ENCODE measurements at places on chromosomes 6 and 20.

- no peak for DNase-seq
These were observed 17.5 kb downstream of the SF3B5 start for GRCh38 chr6:144077871-144078270.

DNA sequence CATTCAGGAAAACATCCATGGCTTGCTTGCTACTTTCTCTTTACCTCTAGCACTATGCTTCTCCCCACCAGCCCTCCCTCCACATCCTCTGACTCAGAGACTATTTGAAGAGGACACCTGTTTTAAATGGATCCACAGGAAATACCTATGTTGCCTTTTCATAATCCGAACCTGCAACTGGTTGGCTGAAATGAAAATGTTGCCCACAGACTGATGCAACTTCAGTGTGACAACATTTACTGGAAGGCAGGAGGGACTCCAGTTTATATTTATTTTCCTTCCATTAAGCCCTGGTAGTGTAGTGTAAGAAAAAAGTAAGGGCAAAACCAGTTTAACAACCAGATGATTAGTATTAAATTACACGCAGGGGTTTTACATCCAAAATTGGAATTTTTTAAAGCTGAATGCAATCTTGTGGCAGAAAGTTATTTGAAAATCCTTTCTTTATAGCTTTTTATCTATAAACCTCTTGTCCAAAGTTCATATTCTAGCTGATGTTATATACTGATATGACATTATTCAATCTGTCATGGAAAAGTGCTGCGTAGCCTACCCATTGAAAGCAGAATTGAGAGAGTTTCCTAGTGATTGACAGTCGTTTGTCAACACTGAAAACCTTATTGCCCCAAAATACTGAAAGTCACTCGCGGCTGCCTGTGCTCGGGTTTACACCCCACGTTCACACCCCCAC lies 881 bp upstream of the AIG1 start:
- DNase-seq: peak; percentile 72

GRCh38 chr6:46720401-46720800 lies 14.8 kb downstream of the PLA2G7 start:
- DNase-seq: no peak

DNA sequence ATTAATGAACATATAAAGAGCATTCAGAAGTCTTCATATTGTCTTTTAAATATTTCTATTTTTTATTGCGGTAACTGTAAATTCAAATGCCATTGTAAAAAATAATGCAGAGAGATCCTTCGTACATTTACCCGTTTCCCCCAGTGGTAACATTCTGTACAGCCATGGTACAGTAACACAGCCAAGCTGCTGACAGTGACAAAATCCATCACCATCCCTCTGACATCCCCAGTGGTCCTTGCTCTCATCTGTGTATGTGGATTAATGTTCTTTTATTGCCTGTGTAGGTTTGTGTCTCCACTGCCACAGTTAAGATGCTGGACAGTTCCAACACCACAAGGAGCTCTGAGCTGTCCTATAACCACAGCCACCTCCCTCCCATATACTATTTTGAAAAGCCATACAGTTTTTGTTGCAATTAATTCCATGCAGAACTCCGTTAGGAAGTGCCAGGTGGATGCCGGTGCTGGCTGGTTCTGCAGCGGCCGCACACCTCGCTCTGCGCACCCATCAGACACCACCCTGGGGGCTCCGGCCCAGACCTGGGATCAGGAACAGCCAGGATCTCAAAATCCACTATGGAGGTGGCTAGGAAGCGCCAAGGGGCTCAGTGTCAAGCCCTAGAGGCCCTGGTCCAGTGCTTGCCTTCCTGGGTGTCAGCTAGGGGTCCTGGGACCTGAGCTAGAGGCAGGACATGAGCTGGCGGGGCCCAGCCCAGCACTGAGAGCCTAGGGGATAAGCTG lies 93.1 kb upstream of the PMEPA1 start:
- DNase-seq: no peak

DNA sequence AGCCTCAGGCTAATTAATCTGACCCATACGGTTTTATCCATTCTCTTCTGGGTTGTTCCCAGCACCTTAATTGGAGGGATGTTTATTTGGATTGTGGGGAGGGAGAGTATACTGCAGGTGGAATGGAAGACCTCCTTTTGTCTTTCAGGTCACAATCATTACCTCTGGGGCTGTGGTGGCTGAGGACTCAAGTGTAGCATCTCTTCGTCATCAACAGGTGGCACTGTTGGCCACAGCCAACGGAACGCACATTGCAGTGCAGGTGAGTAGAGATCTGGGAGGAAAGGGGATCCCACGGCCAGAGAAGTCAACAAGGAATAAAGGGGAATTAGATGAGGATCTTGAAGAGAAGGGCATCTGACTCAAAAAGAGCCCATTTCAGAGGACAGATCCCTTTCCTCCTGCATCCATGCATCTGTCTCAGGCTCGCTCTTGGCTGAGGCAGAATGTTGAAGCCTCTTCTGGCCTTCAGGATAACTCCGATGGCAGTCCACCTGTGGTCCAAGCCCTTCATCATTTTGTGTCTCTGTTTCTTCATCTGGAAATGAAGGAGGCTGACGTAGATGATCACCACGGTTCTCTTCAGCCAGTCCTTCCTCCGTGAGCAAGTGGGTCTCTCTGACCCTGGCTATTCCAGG lies 3.2 kb upstream of the DEF6 start:
- peak; percentile 71 for DNase-seq

GRCh38 chr6:145668844-145669243 lies 66.5 kb downstream of the EPM2A start:
- DNase-seq: no peak

DNA sequence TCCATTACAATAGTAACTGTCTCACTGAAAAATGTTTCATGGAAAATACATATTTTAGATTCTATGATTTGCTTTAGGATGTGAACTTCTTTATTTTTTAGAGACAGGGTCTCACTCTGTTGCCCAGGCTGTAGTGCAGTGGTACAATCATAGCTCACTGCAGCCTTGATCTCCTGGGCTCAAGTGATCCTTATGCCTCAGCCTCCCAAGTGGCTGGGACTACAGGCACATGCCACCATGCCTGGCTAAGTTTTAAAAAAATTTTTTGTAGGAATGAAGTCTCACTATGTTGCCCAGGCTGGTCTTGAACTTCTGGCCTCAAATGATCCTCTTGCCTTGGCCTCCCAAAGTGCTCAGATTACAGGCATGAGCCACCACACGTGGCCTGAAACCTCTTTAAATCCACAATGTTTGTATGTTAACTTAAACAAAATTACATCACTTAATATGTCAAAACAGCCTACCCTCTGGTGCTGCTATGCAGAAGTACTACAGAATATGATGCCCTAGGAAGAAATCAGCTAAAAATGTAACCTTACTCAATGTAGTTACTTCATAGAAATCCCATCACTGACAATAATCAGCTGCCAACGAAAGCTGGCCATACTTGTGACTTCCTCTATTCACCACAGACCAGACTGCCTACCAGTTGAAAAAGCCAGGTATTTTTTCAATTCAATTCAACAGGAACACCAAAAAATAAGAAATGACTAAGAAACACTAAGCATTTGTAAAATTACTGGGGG lies 17.6 kb downstream of the EEF1A1 start:
- DNase-seq: no peak

- no peak for DNase-seq
These were observed 13.5 kb upstream of the CD2AP start for GRCh38 chr6:47464052-47464451.

DNA sequence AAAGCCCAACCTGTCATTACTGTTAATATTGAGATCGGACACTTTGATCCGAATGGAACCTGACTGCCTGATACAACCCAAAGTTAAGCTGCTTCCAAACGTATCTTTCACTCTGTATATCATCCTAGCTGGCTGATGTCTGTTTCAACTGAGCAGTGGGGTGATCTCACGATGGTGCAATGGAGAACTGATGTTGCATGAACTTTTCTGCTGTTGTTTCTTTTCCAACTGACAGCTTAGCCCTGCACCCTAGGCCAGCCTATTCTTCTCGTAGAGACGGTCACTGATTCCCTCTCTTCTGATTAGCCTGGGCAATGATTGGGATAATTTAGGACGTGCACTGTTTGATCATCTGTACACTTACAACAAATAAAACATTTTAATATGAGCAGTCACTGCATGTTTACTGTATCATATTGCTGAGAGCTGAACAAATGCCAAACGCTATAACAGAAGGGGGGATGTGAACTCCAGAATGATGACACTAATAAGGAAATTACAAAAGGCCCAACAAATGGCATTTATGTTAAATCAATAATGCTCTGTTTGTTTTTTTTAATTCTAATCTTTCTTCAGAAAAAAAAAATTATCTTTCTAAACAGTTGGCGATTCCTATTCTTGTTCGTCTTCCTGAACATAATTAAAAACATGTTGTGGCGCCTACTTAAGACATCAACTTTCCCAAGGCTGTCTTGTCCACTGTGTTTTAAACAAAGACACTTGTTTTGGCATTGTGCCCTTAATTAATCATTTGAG lies 184.8 kb downstream of the ZNF217 start:
- no peak for DNase-seq

DNA sequence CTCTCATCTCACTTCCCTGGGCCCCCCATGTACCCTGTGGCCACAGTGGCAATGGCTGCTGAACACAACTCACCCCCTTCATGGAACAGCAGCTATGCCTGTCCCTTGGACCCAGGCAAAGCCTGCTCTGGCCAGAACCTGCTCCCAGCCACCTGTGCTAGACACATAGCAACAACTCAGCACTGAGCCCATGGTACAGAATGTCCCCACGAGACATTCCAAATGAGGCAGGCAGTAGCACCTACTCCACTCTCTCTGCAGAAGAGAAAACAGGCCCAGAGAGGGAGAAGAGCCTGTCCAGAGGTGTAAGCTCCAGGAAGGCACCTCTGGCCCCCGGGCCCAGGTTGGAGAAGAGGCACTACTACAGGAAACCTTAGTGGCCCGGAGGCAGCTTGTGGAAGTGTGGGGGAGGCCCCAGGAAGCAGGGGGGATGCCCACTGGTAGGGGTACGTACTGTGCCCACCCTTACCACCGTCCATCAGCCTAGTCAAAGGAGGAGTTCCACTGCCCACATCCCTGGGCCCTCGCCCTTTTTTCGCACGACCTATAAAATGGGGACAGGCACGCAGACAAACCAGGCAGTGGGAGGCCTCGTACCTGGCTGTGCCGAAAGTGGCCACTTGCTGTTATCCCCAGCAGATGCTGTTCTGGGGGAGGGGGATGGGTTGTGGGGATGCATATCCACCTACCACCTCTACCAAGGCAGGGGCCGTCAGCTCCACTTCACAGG lies 97.2 kb downstream of the ASXL1 start:
- DNase-seq: no peak

DNA sequence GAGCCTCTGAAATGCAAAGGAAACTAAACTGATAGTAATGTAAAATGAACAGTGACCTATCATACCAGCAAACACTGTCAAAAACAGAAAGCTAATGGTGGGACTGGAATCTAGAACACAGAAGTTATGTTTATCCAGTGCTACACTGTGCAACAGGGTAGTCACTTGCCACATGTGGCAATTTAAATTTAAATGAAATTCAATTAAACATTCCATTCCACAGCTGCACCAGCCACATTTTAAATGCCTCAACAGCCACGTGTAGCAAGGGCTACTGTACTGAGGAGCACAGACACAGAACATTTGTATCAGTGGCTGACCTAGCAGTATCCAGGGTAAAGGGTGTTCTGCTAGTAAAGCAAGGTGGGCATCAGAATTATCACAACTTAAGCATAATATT lies 5.6 kb upstream of the POLR1H start:
- no peak for DNase-seq

DNA sequence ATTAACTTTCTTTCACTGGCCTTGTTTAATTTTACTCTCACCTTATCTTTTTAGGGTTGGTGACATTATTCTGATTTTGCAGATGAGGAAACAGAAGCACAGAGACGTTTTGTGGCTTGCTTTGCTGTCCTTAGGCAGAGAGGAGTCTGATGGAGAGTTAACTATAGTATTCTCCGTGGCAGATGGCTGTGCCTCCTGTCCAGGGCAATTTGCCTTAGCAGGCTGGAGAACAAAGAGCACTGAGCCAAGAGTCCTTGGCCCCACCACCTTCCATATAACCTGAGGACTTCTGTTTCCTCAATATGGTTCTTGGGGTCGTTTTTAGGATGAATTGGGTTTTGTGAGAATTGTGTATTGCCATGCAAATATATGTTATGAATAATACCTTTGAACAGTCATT lies 71.4 kb upstream of the BACH2 start:
- DNase-seq: no peak

- no peak for DNase-seq
These were observed 92.5 kb downstream of the CD83 start for GRCh38 chr6:14210077-14210476.

DNA sequence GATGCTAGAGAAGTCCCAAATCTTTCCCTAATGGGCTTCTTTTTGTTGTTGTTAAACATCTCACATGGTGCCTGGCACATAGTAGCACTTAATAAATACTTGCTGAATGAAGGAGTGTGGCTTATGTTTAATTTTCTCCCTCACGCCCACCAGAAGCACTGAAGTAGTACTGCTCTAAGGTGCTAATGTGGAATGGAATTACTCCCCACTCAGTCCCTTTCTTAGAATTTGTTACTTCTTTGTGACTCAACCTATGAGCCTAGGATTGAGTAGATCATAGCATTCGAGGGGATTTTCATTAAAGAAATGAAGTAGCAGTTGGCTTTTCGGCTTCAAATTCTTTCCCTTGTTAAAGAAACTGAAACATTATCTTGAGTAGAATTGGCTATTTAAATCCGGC lies 192.8 kb downstream of the CLIC5 start:
- no peak for DNase-seq

GRCh38 chr6:129350278-129350677 lies 359.7 kb downstream of the ARHGAP18 start:
- DNase-seq: peak; percentile 26

GRCh38 chr6:97040355-97040860 lies 115.9 kb downstream of the KLHL32 start:
- DNase-seq: no peak

GRCh38 chr6:152356016-152356415 lies 281.1 kb downstream of the SYNE1 start:
- no peak for DNase-seq

DNA sequence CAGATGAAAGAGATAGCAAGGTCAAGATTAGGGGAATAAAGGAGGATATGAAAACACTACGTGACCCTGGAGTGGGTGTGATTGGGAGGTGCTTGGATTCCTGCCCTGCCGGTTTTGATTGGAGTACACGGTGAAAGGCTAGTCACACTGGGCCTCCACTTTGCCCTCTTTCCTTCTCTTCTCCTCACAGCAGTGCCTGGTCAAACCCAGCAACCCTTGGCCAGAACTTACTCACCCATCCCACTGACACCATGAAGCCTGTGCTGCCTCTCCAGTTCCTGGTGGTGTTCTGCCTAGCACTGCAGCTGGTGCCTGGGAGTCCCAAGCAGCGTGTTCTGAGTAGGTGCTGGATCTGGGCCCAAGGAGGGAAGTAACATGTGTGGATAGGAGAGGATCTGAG lies at the start of gene WFDC13:
Gene WFDC13, plus strand, starts transcription at position 166 of the 400 bp plus-strand sequence. Its CDS starts 86 bp downstream, at position 252.
- no peak for DNase-seq

GRCh38 chr20:46803123-46804020 lies 91.3 kb upstream of the EYA2 start:
- no peak for DNase-seq

GRCh38 chr6:121522265-121522664 lies 86.8 kb downstream of the GJA1 start:
- peak; percentile 48 for DNase-seq

All from hepatocyte (in vitro differentiated cells).